ENCODE measurements at places on chromosomes 13 and 19. TPM values are rescaled to one million over a fixed set of nuclear protein-coding genes. Genes with fewer than 3 reads are reported as not detected.

Gene CATSPERD
- not detected for total RNA-seq

Gene KLK15
- not detected for total RNA-seq

Gene ZNF497
- 1.7 TPM for total RNA-seq

Gene ATP12A
- total RNA-seq: 1.5 TPM

Gene SIPA1L3
- total RNA-seq: 21.4 TPM

Gene WDR87
- not detected for total RNA-seq

Gene GAMT
- 4.9 TPM for total RNA-seq

Measured in activated T-helper 17 cell treated with anti-CD3 and anti-CD28 coated beads, Interleukin-2, amount 50 U/mL, for 72 hours (primary cell).